ENCODE measurements at places on chromosomes 5 and 9.

GRCh38 chr5:157971571-157972216, 112.7 kb upstream of the CLINT1 start:
- peak; percentile 53 for DNase-seq

- no peak for DNase-seq
Measured at GRCh38 chr9:93597142-93597706, 20.8 kb downstream of the PHF2 start.

GRCh38 chr9:37999588-38000189, 69.3 kb downstream of the SHB start:
- DNase-seq: no peak

DNA sequence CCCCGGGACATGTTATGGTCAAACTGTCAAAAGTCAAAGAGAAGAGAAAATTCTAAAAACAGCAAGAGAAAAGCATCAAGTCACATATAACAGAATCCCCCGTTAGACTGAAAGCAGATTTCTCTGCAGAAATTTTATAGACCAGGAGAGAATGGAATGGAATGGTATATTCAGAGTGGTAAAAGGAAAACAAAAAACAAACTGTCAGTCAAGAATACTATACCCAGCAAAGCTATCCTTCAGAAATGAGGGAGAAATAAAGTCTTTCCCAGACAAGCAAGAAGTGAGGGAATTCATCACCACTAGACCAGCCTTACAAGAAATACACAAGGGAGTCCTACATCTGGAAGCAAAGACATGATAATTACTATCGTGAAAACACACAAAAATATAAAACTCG, 208.0 kb downstream of the CACNA1B start:
- no peak for DNase-seq
